Vagina (tissue), 2 donors: ENCODE measurements at places on chromosomes 7 and 10.

DNA sequence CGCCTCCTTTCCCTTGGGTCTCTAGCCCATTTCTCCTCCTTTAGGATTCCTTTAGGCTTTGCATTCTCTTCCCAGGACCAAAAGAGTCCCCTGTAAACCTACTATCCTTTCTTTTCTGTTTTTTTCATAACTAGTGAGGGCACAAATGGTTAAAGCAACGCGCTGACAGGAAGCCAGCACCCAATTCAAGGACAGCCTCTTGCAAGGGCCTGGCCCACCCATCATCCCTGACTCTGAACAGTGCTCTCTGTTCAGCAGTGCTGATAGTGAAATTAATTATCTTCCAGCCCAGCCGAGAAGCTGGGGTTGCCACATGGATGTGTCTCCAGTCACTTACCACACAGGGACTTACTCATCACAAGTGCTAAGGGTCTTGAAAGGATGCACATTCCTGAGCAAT, 38.3 kb upstream of the RNF32 start:
- no peak overlapping the region for H3K27ac ChIP-seq
- peaks cover 3% of the 10 kb centered on the region for H3K4me1 ChIP-seq
- no peaks in the 10 kb centered on the region for H3K36me3 ChIP-seq
- no peak for DNase-seq
- H3K4me3 ChIP-seq, result no peak overlapping the region

DNA sequence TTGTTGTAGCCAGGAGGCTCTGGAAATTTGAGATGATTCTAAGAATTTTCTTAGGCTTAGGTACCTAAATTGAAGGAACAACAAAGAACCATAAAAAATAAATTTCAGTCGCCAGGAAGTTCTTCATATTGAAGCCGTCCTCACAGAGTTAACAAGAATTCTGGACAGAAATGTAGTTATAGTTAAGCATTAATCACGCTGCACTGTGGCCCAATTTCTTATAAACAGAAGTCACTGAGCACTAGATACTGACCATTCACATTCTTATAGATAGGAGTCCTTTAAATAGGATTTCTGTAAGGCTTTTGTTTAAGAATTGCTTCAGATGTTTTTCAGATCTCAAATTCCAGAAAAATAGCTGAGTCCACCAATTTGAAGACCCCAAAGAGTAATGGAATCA, 256.2 kb upstream of the PITRM1 start:
- DNase-seq, result no peak
- H3K27ac ChIP-seq, result no peak overlapping the region
- no peaks in the 10 kb centered on the region for H3K36me3 ChIP-seq
- no peak overlapping the region for H3K4me3 ChIP-seq

DNA sequence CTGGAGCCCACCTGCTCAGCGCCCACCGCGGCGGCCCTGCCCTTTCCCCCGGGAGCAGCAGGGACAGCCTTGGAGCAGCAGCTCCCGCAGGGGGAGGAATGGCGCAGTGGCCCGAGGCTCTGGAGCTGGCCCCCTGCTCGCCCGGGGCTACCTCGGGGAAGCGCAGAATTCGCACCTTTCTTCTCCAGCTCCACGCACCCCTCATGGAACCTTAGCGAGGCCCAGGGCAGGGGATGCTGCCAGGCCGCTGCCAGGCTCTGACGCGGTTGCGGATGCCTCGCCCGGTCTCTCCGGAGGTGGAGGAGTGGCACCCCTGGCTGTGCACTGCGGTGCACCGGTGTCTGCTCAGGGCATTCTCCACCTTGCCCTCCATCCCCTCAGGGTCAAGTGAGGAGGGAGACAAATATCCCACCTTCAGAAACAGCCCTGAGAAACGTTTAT, 84.9 kb upstream of the MKI67 start:
- H3K36me3 ChIP-seq, result no peaks in the 10 kb centered on the region
- H3K27me3 ChIP-seq, result no peaks in the 10 kb centered on the region
- DNase-seq, result no peak
- peak overlapping the region; percentile 53 for H3K4me3 ChIP-seq
- H3K27ac ChIP-seq, result no peak overlapping the region
- H3K4me1 ChIP-seq, result peaks cover 4% of the 10 kb centered on the region

DNA sequence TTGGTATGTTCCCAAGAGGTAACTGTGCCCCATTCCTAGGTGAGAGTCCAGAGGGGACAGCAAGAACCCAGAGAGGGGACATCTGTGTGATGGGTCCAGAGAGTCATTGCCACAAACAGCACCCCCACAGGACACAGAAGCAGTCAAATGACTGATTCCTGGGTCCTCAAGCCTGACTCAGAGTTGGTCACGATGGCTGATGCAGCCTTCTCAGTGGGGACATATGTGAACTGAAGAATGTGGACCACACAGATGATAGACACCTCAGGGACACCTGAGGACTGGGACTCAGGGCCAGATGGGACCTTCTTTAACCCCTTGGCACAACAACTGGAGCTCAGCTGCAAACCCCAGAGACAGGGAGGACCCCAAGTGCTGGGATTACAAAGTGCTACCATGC, 96.5 kb downstream of the STRA8 start:
- H3K27me3 ChIP-seq, result no peaks in the 10 kb centered on the region
- H3K27ac ChIP-seq, result no peak overlapping the region
- H3K4me1 ChIP-seq, result no peaks in the 10 kb centered on the region
- H3K36me3 ChIP-seq, result no peaks in the 10 kb centered on the region

DNA sequence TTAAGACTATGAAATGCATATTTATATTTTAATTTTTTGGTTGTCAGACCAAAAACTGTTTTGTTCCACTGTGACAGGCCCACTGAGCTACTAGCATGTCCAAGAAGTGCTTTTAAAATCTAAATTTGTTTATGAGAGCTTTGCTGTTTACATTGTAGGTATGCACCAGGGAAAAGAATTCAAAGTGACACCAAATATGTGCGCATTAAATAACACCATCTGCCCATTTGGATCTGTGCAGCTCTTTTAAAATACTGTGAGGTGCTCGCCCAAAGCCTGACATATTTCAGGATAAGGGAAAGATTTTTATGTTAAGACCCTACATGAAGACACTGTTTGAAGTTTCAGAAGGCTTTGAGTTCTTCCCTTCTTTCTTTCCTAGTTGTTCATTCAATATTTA, 162.9 kb downstream of the ST7 start:
- no peaks in the 10 kb centered on the region for H3K4me1 ChIP-seq
- no peak for DNase-seq
- no peak overlapping the region for H3K27ac ChIP-seq
- no peaks in the 10 kb centered on the region for H3K27me3 ChIP-seq
- no peaks in the 10 kb centered on the region for H3K36me3 ChIP-seq

- H3K27ac ChIP-seq, result no peak overlapping the region
- DNase-seq, result no peak
- no peaks in the 10 kb centered on the region for H3K36me3 ChIP-seq
- H3K4me1 ChIP-seq, result no peaks in the 10 kb centered on the region
- no peak overlapping the region for H3K4me3 ChIP-seq
Measured at GRCh38 chr7:6096581-6096980, 65.4 kb downstream of the ANKRD61 start.

DNA sequence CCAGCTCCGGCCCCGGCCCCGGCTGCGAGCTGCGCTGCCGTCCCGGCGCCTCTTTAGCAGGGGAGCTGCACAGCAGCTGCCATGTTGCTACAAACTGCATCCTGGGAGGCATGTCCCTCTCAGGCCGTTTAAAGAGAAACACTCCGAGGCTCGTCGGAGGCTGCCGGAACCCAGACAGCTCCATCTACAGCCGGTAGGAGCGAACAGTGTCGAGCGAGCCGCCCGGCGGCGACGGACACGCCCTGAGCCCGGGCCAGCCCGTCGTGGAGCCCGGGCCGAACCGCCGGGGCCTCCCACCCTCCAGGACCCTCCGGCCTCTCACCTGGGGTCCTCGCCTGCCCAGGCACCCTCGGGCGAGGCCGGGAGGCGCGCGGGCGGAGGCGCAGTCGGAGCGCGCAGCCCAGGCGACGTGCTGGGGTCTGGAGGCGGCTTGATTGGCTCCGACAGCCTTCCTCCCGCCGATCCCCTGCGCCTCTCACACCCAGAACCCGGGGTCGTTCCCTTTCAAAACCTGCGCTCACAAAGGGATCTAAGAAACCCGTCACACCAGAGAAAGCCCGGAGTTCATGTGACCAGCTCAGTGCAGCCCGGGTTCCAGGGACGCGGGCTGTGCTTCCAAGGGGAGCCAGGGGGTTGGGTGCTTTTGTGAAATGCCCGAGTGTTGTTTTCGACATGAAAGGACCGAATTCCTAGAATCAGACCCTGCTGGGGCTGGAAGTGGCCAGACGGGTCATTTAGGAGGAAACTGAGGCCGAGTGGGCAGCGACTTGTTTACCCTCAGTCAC, at the start of gene ZNF777:
Gene ZNF777 (minus strand): TSS at position 570 of the 785 bp plus-strand sequence. CDS start 5,040 bp downstream, outside the sequence.
- peak within 1 kb of the TSS; percentile 87 for H3K27ac ChIP-seq
- no peaks in the 10 kb centered on the region for H3K36me3 ChIP-seq
- no peak for DNase-seq
- H3K27me3 ChIP-seq, result no peaks in the 10 kb centered on the region
- peak within 1 kb of the TSS; percentile 82 for H3K4me3 ChIP-seq

- H3K36me3 ChIP-seq, result no peaks in the 10 kb centered on the region
- DNase-seq, result peak; percentile 32
- no peak overlapping the region for H3K27ac ChIP-seq
Measured at GRCh38 chr10:46264336-46264735, 22.5 kb upstream of the ANTXRL start.

- DNase-seq, result no peak
- H3K36me3 ChIP-seq, result no peaks in the 10 kb centered on the region
- H3K4me3 ChIP-seq, result no peak overlapping the region
- H3K4me1 ChIP-seq, result peaks cover 29% of the 10 kb centered on the region
- no peaks in the 10 kb centered on the region for H3K27me3 ChIP-seq
- H3K27ac ChIP-seq, result peak overlapping the region; percentile 73
Measured at GRCh38 chr7:46557295-46557711, 636.2 kb upstream of the IGFBP3 start.

GRCh38 chr7:91993976-91994375, 53.3 kb downstream of the AKAP9 start:
- no peak for DNase-seq
- H3K4me3 ChIP-seq, result no peak overlapping the region
- no peaks in the 10 kb centered on the region for H3K36me3 ChIP-seq
- H3K27me3 ChIP-seq, result no peaks in the 10 kb centered on the region

- H3K27ac ChIP-seq, result no peak overlapping the region
- H3K36me3 ChIP-seq, result no peaks in the 10 kb centered on the region
- H3K4me1 ChIP-seq, result no peaks in the 10 kb centered on the region
- no peaks in the 10 kb centered on the region for H3K27me3 ChIP-seq
Measured at GRCh38 chr7:11213266-11213665, 239.6 kb downstream of the PHF14 start.

- no peaks in the 10 kb centered on the region for H3K4me1 ChIP-seq
- no peaks in the 10 kb centered on the region for H3K36me3 ChIP-seq
- no peak overlapping the region for H3K4me3 ChIP-seq
- no peak for DNase-seq
Measured at GRCh38 chr10:76218035-76218434, 786.6 kb downstream of the LRMDA start.
